ENCODE measurements at places on chromosomes 2 and 18. TPM values are rescaled to one million over a fixed set of nuclear protein-coding genes. Genes with fewer than 3 reads are reported as not detected.

- DNase-seq = no peak
These were observed 14.3 kb upstream of the RAPH1 start for GRCh38 chr2:203549406-203549805.

DNA sequence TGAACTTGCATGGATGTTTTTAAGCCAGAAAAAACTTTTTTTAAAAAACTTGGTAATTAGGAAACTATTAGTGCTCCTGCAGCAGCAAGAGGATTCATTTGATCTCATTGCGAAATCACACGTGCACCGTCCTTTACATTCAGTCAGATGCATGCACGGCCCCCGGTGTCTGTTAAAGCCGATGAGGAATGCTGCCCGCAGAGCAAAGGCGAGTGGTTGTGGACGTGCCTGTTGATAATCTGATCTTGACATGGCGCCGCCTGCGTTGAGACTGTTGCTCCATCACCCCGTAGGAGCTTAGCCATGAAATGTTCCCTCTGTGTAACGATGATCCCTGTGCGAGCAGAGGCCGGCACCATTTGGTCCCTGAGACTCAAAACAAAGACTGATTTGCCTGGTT lies 300.0 kb downstream of the GBX2 start:
- no peak for DNase-seq

DNA sequence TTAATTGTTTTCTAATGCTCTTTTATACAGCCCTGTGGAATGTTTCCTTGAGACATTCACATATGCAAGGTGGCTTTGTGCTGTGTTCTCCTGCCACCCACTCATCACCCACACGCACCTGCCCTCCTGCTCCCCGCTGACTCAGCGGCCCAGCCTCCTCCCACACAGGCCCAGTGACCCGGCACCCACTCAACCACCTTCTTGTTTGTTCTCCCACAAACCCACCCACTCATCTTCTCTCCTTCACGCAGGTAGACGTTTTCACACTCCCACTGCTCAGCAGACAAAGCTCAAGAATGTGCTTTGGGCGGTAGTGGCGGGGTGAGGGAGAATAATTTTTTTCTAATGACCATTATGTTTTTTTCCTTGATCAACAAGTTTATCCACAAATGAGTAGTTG lies 28.6 kb upstream of the NEMP2 start:
- DNase-seq = no peak

Gene DUSP2
- 1.2 TPM for total RNA-seq

GRCh38 chr2:160431441-160431840 lies 62.2 kb downstream of the RBMS1 start:
- DNase-seq = no peak

Gene KRTCAP3
- 0.37 TPM for total RNA-seq

- DNase-seq = no peak
These were observed 14.4 kb upstream of the STAT4 start for GRCh38 chr2:191165176-191165643.

Gene GEN1
- 5.4 TPM for total RNA-seq

GRCh38 chr2:227280895-227281294 lies 44.2 kb upstream of the MFF start:
- no peak for DNase-seq

- no peak for DNase-seq
These were observed 13.1 kb downstream of the METAP1D start for GRCh38 chr2:172012677-172013391.

DNA sequence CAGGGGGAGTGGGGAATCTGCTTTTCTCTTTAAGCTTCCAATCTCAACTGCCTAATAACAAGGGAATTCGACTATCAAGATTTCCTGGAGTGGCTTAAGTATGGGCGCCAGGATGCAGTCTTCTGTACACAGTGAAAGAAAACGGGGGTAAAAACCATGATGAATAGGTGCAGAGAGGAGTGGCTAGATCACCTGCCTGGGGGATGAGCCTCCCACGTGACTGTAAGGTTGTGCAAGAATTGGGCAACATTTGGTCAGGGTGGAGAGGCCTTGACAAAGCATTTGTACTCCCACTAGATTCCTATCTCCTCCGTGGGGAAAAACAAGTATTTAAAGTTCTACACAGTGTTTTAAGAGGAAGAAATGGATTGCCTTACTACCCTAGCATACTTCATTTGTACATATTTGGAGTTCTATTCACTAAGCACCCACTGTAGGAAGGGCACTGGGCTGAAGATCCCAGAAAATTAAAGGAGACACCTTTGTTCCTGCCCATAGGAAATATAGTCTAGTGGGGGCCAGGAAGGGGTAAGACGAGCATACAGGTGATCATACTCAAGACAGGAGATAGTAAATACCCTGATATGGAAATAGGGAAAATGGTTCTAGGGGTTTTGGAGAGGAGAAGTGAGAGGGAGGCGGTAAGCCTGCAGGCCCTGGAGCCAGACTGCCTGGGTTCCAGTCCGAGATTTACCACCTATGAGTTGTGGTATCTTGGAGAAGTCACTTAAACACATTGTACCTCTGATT lies 29.2 kb downstream of the EPAS1 start:
- no peak for DNase-seq

DNA sequence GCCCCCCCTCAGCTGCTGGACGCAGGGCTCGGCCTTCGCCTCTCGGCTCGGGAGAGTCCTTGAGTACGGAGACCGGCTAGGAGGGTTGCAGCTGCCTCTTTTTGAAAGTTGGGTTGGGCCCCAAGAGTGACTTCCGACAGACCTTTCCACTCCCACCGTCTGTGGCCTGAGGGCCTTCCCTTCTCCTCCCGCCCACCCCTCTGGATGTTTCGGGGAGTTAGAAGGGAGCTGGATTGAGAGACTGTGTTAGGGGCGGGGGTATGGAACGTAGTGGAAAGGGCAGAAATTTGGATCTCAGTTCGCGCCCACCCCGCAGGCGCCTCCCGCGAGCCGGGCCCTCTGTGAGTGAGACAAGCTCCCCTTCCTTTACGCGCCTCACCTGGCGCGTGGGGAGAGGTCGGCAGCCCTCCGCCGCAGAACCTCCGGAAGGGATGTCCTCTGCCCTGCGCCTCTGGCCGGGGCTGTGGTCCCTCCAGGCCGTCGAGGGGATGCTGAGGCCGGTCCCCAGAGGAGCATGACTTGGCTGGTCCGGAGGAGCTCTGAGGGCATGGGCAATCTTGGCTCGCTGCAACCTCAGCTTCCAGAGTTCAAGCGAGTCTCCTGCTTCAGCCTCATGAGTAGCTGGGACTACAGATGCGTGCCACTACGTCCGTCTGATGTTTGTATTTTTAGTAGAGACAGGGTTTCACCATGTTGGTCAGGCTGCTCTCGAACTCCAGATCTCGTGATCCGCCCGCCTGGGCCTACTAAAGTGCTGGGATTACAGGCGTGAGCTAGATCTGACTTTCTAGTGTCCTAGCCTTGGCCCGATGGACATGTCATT lies 15.9 kb downstream of the C2orf74 start:
- peak; percentile 33 for DNase-seq

Gene INO80B
- total RNA-seq = 20.2 TPM

DNA sequence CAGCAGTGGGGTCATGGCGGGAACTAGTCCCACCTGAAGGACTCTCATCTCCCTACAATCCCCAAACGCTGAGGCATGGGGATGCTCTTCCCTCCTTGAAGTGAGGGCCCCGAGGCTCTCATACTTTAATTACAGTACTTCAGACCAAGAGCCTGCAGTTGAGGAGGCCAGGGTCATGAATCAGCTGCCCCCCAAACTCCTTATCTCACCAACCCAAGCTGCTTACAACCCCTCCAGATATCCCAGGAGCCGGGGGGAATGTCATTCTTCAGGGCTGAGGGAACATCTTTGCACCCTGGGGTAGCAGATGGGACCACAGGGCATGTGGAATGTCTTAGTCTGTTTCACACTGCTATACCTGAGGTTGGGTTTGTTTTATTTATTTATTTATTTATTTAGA lies 2.8 kb upstream of the CAPN10 start:
- DNase-seq = no peak

Gene LYPD6B
- 0.21 TPM for total RNA-seq

Gene TOGARAM2
- 3.7 TPM for total RNA-seq

Gene LYPD1
- 0.16 TPM for total RNA-seq

GRCh38 chr2:45274250-45274926 lies 265.1 kb upstream of the SIX2 start:
- DNase-seq = no peak

- DNase-seq = no peak
These were observed 6.2 kb upstream of the GPR75 start for GRCh38 chr2:53865962-53866361.

Gene CRYGC
- not detected for total RNA-seq

- no peak for DNase-seq
These were observed 7.9 kb downstream of the PPP3R1 start for GRCh38 chr2:68244456-68244855.

- DNase-seq = no peak
These were observed 2040.1 kb upstream of the LRRTM1 start for GRCh38 chr2:82344670-82345069.

Gene SAG
- total RNA-seq = not detected

- no peak for DNase-seq
These were observed 42.6 kb downstream of the FAP start for GRCh38 chr2:162200636-162201035.

DNA sequence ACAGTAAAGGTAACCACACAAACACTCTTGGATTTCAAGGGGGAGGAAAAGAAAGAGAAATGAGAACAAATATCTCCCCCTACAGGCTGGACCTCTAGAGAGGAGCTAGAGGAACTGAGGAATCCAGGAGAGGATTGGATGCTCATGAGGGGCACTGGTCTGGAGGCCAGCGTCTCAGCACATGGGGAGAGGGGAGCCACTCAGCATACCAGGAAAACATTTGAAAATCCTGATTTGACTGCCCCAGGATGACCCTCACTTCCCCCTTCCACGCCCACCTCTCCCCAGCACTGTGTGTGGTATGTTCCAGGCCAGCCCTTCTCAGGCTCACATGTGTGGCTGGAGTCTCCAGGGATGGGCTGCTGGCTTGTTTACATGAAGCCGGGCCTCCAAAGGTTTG lies 396.8 kb upstream of the ID2 start:
- DNase-seq = no peak

GRCh38 chr2:44801289-44801840 lies 140.1 kb upstream of the SIX3 start:
- DNase-seq = no peak

- no peak for DNase-seq
These were observed 83.7 kb downstream of the EN1 start for GRCh38 chr2:118763797-118764196.

DNA sequence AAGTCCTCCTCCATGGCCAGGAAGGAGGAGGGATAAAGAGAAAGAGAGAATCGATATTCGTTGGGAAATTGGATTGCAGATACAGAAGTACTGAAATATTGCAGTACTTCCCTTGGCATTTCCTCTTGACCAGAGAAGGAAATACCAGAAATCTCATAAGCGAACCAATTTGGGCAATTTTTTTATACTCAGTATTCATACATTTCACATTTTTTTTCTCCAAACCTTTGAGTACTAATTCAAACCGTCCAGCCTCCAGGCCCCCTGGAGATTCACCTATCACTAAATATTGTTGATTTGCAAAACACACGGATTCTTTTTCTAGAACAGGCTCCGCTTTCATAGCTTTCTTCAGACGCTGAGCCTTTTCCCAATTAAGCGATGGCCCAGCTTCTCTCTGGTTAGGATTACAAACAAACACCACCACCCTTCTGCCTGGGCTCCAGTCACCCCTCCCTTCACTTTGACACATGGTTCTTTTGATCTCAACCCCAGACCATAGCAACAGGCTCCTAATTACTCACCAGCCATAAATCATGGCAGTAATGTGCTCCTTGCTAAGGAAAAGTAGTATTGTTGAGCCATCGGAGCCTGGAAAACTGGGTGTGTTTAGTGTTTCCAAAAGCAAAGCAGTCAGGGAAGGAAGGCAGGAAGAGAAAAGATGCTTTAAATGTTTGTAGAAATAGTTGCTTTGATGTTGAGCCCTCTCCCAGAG lies 138.4 kb upstream of the CCDC68 start:
- DNase-seq = no peak

DNA sequence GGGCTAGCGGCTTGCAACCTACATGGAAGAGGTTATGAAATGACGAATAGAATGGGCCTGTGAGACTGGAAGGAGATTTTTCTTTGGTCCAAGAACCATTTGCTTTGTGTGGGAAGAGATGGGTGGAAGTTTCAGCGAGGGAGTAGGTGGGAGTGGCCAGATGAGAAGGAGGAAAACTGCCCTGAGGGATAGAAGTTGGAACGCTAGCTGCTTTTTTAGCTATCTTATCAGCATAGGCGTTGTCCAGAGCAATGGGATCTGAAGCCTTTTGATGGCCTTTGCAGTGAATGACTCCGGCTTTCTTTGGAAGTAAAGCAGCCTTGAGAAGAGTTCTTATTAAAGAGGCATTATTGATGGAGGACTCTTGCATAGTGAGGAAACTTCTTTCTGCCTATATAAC lies 52.4 kb downstream of the SPTBN1 start:
- DNase-seq = no peak

Gene MARCO
- 0.80 TPM for total RNA-seq

DNA sequence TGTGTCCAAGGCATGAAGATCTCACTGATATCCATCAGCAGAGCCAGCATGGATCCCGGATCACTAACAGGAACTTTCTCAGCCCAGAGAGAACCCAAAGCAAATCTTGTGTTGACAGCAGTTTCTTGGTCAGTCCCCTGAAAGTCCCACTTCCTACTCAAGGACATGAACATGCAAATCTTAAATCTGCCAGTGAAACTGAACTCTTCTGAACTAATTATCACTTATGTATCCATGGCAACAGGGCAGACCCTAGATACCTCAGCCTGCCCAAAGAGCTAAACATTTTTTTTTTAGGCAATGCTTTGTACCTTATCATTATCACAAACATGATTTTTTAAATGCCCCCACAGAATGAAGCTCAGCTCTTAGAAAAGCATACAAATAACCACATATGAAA lies 127.8 kb upstream of the DDX18 start:
- no peak for DNase-seq

- DNase-seq = no peak
These were observed 187.2 kb downstream of the BCL11A start for GRCh38 chr2:60366135-60366712.

Gene TCF4
- total RNA-seq = 82.5 TPM

- DNase-seq = no peak
These were observed 1.0 kb upstream of the B3GNT7 start for GRCh38 chr2:231394211-231395141.

DNA sequence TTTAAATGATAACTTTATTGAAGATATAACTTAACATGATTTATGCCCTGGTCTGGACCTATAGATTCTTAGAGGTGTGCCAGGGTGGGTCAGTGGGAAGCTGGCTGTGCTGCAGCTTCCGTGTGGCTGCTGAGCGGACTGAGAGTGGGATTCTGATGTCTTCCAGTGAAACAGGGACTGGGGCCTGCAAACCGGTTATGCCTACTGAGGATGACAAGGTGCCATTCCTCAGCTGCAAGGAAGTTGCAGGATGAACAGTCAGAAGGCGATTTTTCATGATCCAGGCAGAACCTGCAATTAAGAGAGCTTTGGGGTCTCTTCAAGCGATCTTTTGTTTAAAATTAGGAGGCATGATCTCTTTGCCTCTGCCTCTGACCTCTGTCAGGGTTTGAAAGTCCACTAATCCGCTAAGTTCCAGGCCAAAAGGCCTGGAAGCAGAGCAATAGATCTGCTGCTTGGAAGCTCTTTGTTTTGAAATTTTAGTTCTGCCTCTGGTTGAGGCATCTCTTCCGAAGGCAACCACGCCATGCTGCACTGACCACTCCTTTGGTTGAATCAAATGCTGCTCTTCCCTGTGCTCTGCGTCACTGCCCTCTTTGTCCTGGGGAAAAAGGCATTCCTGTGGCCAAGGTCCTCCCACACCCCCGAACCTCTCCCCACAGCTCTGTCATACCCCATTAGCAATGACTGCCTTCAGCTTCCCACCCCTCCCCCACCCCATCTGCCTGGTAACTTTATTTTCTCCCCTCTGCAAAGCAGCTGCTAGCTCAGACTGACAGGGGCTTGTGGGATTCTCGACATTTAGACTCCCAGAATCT lies 2.0 kb downstream of the TMEM169 start:
- DNase-seq = no peak

Gene ZDBF2
- 9.0 TPM for total RNA-seq

- DNase-seq = no peak
These were observed 33.7 kb downstream of the FASTKD2 start for GRCh38 chr2:206799083-206799482.

Measured in heart right ventricle (tissue), 16 donors.